Testis (tissue), 5 donors: ENCODE measurements at places on chromosomes 1 and 21. TPM values are rescaled to one million over a fixed set of nuclear protein-coding genes. Genes with fewer than 3 reads are reported as not detected.
A peak's percentile ranks its signal among the peaks of the same experiment; 100 is the strongest.

DNA sequence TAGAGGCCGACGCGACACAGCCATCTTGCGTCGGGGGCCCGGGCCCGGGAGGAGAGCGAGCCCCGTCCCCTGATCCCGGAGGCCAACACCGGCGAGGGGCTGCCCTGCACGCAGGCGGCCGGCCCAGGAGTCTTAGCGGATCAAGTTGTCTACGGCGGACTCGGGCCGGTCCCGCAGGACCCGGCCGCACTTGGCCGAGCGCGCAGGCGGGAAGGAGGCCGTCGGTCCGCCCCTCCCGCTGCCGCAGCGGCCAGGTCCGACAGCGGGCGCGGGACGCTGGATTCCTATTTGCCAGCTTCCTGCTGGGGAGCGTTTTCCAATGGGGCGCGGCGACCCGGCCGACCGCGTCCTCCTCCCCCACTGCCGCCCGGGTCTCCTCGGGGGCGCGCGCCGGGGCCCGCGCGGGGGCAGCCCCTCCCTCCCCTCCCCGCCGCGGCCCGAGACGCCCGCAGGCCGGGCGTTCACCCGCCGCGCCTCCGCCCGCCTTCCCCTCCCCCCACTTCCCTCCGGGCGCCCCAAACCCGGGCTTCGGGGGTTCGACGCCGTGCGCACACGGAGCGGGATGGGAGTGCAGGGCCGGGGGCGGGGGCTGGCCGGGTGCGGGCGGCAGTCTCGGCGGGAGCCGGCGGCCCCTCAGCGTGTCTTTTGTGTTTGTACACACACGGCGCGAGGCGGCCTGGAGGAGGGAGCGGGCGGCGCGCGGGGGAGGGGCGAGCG lies 517 bp upstream of the H3-3A start:
- peak; percentile 81 for DNase-seq

GRCh38 chr1:53484705-53485477 lies 25.7 kb downstream of the DMRTB1 start:
- DNase-seq, result no peak

DNA sequence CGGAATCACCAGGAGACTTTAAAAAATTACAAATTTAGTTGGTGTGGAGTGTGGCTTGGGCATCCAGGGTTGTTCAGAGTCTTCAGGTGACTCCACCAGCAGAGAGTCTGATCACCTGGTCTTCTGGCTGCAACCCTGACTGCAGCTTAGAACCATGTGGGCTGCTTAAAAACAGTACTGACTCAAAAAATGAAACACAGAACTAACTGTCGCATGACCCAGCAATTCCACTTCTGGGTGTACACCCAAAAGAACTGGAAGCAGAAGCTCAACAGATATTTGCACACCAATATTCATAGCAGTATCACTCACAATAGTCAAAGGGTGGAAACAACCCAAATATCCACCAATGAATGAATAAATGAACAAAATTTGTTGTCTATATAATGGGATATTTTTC lies 17.3 kb downstream of the TLR5 start:
- no peak for DNase-seq

DNA sequence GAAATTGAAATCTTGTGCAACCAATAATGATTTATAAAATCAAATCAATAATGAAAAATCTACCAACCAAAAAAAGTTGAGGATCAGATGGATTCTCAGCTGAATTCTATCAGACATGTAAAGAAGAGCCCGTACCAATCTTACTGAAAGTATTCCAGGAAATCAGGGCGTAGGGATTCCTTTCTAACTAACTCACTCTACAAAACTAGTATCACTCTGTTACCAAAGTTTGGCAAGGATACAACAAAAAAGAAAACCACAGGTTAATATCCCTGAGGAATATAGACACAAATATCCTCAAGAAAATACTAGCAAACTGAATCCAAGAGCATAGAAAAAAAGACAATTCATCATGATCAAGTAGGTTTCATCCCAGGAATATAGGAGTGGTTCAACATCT lies 52.8 kb upstream of the ADGRL4 start:
- no peak for DNase-seq

DNA sequence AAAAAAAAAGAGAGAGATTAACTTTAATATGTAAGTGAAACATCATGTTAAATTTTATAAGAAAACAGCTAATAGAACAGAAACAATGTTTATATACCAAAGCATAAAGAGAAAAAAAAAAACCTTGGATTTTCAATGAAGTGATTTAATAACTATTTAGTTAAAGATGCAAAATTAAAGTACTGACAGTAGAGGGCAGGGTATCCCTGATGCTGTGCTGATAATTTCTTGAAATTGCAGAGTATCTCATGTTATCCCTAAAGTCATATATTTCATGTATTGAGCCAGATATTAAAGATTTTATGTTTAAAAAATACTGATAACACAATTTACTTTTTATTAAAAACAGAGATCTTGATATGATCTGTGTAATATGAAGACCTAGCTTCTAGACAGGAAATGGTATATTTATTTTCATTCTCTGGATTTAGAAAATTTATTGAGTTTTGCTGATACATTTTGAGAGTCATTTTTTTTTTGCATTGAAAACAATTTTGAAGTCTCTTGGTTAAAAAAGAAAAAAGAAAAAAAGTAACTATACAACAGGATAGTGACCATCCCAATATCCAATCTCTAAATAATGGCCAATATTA lies 273.2 kb downstream of the USP25 start:
- DNase-seq, result no peak

DNA sequence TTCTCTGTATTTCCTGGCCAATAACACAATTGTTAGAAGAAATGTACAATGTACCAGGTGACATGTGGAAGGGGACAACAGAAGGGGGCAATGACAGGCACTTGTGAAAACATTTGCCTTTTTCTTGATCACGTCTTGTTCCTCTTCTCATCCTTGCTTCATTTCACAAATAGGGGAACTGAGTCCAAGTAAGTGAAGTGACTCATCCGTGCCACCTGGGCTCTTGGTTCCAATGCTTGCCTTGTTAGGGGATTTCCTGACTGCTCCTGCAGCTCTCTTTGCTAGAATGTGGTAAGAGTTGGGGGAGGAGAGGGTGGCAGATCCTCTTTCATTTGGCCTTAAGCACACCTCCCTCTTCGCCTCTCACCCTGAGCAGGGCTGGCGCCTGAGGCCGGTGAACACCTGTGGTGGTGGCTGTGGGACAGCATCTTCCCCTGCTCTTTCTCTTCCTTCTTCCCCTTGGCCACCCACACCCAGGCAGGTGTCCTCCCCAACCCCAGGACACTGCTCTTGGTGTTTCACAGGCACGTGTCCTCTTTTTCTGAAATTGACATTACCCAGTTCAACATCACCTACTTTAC lies 2.2 kb upstream of the RHEX start:
- DNase-seq, result no peak

GRCh38 chr1:12386130-12386529 lies 156.3 kb downstream of the VPS13D start:
- no peak for DNase-seq

DNA sequence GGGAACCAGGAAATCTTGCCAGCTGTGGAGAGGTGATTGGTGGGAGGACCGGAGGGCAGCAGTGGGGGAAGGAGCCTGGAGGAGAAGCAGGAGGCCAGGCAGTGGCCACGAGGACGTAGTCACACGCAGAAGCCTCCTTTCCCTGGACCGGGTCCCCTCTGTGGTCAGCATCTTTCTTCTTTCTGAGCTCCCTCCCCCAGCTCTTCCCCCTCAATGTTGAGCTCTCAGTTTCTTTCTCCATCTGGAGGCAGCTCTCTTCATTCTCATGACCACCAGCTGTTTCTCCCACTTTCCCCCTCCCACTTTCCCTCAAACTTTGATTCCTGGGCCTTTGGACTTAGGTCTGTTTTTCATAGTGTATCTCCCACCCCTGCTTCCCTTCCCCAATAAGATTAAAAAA lies 18.3 kb downstream of the KIRREL1 start:
- no peak for DNase-seq

- DNase-seq, result no peak
Observed at GRCh38 chr1:16969651-16970050, 10.8 kb downstream of the MFAP2 start.

DNA sequence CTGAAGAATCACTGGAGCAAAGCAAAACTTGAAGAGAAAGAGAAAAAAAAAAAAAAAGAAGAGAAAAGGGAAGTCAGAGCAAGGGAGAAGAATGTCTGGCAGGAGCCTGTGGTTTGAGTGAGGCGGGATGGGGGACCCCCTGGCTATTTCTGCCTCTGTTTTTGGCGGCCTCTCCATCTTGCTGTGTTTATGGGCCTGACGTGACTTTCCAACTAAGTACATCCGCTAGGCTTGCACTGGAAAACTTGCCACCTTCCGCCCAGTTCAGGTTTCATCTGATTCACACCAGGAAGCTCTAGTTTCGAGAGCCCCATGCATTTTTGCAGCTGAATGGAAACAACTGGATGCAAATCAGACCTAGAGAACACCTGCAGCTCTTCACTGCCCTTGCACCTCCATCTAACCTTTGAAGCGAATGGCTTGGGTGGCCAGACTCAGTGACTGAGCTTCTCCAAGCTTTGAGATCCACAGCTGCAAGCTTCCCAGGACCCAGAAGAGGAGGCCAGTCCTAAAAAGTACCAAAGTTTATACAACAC lies 28.0 kb downstream of the TBX15 start:
- DNase-seq, result no peak

DNA sequence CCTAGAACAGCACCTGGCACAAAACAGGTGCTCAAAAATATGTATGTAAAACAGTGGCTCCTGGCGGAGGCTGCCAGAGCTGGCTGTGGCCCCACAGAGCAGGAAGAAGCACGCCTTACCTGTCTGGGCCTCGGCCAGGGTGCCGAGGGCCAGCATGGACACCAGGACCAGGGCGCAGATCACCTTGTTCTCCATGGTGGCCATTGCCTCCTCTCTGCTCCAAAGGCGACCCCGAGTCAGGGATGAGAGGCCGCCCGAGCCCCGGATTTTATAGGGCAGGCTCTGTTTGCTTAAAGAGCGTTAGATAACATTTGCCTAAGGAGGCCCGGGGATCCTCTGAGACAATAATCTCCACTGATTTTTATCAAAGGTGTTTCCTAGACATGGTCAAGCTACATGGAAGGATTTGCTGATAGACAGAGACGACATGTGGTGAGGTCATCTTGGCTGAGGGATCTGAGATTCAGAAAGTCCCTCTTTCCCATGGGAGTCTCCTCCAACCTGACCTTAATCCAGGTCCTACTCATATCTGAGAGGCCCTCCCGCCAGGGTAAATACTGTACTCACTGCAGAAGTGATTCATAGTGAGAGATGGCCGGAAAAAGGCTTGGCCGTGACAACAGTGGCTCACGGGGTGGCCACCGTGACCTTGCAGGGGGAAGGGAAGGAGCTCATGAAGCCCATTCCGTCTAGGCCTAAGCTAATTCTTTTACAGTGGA lies at the start of gene TFF1:
Gene TFF1, minus strand, starts transcription at position 244 of the 719 bp plus-strand sequence. Its CDS starts 40 bp downstream, at position 204.
- no peak for DNase-seq

DNA sequence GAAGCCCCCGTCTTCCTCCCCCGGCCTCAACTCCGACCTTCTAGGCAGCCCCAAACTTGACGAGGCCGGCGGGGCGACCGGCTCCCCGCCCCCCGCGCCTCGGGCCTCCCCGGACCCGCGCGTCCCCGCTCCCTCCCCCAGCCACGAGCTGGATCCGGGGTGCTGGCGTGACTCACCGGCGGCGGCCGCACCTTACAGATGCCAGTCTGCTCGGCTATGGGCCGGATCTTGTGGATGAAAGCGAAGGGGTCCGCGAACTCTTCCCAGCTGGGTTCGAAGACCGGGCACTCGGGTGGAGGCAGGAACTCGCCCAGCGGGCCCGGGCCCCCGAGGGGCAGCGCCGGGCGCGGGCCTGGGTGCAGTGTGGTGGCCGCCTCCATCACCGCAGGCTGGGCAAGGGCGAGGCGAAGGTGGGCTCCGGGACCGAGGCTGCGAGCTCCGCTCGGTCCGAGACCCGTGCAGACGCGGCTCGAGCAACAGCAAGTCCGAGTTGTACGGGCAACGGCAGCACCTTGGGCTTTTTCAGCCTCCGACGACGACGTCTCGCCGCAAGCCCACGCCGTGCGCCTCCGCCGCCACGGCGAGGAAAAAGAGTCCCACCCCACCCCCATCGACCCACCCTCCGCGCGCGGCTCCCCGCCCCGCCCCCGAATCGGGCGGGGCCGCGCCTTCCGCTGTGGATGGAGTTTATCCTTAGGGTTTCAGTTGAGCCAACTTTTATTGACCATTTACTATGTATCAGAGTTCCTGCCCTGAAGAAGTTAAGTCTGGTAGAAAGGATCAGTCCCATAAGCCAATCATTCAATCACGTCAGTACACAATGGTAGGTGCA lies at the start of gene KDM5B:
Gene KDM5B, minus strand, starts transcription at position 496 of the 832 bp plus-strand sequence. Its CDS starts 116 bp downstream, at position 380.
- DNase-seq, result peak; percentile 86

- no peak for DNase-seq
Observed at GRCh38 chr1:159009287-159009686, 420 bp upstream of the IFI16 start.

DNA sequence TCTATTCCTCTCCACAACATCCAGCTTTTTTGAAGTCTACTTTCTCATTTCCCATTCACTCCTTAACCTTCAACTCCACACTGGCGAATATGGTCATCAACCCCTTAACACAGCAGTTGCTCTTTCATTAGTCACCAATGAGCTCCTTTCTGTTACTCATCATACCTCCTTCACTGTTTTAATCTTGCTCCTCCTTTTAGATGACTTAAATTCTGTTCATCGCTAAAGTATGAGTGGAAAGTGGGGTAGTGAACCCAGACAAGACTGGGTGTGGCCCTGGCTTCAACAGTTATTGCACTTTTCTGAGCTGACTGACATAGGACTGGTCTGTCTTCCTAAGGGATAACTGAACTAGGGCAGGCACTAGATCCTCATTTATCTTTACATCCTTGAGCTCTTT lies 51.3 kb downstream of the AKT3 start:
- no peak for DNase-seq

- no peak for DNase-seq
Observed at GRCh38 chr1:113088972-113089371, 16.0 kb downstream of the LRIG2 start.

DNA sequence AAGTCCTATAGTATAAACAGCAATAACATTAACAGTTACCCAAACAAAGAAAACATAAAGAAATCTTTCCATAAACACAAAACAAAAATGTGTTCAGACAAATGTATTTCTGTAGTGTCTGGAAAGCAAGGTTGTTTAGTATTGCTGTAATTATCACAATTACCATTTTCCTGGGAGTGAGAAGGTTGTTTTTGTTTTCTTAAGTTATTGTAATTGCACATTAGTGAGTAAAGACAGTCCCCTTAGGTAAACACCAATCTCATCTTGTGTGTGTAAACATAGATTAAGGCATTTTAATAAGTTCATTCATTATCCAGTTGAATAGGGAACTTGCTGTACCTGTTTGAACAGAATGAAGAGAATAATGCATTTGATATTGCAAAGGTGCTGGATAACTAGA lies 356.9 kb upstream of the ADGRL4 start:
- no peak for DNase-seq

- DNase-seq, result no peak
Observed at GRCh38 chr1:247845693-247846017, 4.0 kb upstream of the OR11L1 start.

- no peak for DNase-seq
Observed at GRCh38 chr1:43853161-43853921, 80.3 kb upstream of the ARTN start.

GRCh38 chr1:162548170-162548569 lies 13.4 kb upstream of the UAP1 start:
- DNase-seq, result peak; percentile 69

GRCh38 chr1:61307422-61308142 lies 225.2 kb downstream of the NFIA start:
- no peak for DNase-seq

GRCh38 chr21:46048926-46049889 lies 48.7 kb upstream of the COL6A2 start:
- peak; percentile 88 for DNase-seq

The CD101 gene
- total RNA-seq, result 1.2 TPM

The CACNA1S gene
- total RNA-seq, result 0.12 TPM

The NLRP3 gene
- total RNA-seq, result 0.31 TPM

The KRTAP7-1 gene
- total RNA-seq, result 1.5 TPM

The RNF11 gene
- total RNA-seq, result 59.8 TPM

The VTCN1 gene
- 1.3 TPM for total RNA-seq

The PROK1 gene
- 50.4 TPM for total RNA-seq

The LRRC71 gene
- 17.5 TPM for total RNA-seq

The FOXD2 gene
- 0.99 TPM for total RNA-seq
